ENCODE measurements at places on chromosomes 3 and 15. TPM values are rescaled to one million over a fixed set of nuclear protein-coding genes. Genes with fewer than 3 reads are reported as not detected.

The RAD18 gene
- 9.8 TPM for polyA plus RNA-seq

The SLC22A14 gene
- polyA plus RNA-seq = 0.90 TPM

The CCRL2 gene
- 0.83 TPM for polyA plus RNA-seq

The SPINK8 gene
- polyA plus RNA-seq = 0.95 TPM

The CCDC13 gene
- 3.6 TPM for polyA plus RNA-seq

The SI gene
- polyA plus RNA-seq = not detected

The LIPC gene
- polyA plus RNA-seq = 19.2 TPM

The DAZL gene
- not detected for polyA plus RNA-seq

The TICRR gene
- 13.6 TPM for polyA plus RNA-seq

The MESP2 gene
- polyA plus RNA-seq = 0.49 TPM

The GNAT1 gene
- polyA plus RNA-seq = not detected

The POLQ gene
- 7.6 TPM for polyA plus RNA-seq

The DYNLT2B gene
- 37.8 TPM for polyA plus RNA-seq

The IL5RA gene
- polyA plus RNA-seq = 0.50 TPM

Measured in renal pelvis (tissue), 12 donors.